Stimulated activated memory B cell treated with anti-CD40 and anti-IgM and Interleukin-4, amounts not matched to agents 10 μg/mL and 1 μg/mL and 100 μg/mL, for 72 hours (primary cell): ENCODE measurements at places on chromosomes 11 and 22.

DNA sequence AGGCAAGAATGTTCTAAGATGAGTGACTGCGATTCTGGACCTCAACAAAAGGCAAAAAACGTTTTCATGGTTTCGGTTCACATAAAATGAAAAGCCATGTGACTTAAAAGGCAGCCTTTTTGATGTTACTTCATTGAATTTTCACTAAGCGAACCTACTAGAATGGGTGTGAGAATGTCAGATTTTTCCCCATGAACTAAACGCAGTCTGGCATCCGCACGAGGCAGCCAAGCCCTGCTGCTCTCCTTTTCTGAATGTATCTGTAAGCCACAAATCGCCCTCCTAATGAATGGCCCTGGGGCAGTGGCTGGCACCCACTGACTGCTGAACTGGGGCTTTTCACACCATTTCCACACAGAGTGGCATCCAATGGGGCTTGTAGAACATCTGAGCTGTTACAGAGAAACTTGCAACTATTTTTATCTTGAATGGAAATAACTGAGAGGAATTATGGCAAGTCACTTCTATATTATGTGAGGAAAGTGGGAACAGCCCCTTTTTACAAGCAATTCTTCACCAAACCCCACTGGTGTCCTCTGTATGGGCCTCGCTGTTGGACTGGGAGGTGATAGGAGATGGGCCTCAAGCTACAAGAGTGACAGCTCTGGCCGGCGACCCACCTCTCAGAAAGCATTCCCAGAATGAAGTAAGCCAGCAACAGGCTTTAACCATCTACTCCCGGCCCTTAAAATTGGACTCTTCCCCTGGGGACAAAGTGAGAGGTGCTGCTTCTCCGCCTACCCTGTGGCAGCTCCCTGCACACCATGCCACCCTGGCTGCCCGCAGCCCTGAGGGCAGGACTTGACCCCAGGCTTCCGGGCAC is 29.4 kb downstream of the PPP2R1B start:
- ATAC-seq, result no peak

- ATAC-seq, result no peak
Observed at GRCh38 chr11:97912629-97913028, 1108.1 kb upstream of the CNTN5 start.

DNA sequence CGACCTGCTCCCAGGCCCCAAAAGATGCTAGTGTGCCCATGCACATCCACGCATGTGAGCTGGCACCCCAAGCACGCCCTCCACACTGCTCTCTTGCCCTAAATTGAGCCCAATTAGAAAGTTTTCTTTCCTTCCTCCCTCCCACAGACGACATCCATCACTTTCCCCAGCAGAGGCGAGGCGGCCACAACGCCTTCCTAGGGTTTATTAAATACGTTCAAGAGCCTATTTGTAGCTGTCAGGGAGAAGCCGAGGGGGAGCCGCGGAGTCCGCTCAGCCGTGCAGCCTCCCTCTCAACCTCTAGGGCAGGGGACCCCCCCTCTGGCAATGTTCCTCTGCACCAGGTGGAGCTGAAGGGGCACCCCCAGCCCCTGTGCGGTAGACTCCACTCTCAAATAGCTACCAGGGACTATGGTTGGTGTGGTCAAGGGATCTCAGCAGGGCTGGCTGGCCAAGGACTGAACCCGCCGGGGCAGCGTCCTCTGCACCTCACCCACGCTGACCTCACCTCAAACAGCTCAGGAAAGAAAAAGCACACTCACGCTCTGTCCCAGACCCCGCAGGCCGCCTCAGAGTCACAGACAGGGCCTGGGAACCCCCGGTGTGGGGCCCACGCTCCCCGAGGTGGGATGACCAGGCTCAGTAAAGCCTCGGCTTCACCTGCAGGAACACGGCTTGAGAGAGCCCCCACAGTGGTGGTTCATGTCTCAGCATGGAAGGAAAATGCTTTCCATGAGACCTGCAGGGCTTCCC is 152.4 kb downstream of the DSCAML1 start:
- ATAC-seq, result no peak

GRCh38 chr11:4672470-4672869 is 25.2 kb downstream of the OR51E2 start:
- no peak for ATAC-seq

- no peak for ATAC-seq
Observed at GRCh38 chr11:77547863-77548551, 41.7 kb upstream of the AQP11 start.

GRCh38 chr22:19961868-19962245 is 20.2 kb upstream of the TXNRD2 start:
- ATAC-seq, result no peak
